Hematopoietic multipotent progenitor cell treated with erythropoietin and hydrocortisone succinate and interleukin-3 and kit ligand, for 6 days (in vitro differentiated cells): ENCODE measurements at places on chromosomes 3 and 15.

DNA sequence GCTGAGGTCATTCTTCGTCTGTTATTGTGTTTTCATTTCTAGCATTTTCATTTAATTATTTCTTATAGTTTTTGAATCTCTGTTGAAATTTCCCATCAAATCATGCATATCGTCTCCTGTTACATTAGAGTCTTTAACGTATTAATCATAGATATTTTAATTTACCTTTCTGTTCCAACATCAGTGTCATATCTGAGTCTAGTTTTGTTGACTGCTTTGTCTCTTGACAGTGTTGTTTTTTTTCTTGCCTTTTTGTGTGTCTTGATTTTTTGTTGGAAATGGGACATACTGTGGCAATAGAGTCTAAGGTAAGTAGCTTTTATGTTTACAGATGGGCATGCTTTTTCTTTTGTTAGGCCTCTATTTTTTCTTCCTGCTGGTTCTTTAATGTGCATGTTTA is 286.8 kb upstream of the THRB start:
- no peak for DNase-seq

GRCh38 chr15:76235186-76235826 is 76.0 kb downstream of the ETFA start:
- peak; percentile 75 for DNase-seq

GRCh38 chr3:81713031-81713430 is 48.4 kb downstream of the GBE1 start:
- no peak for DNase-seq

- DNase-seq, result no peak
Measured at GRCh38 chr3:196284396-196284795, 3.1 kb downstream of the PCYT1A start.

DNA sequence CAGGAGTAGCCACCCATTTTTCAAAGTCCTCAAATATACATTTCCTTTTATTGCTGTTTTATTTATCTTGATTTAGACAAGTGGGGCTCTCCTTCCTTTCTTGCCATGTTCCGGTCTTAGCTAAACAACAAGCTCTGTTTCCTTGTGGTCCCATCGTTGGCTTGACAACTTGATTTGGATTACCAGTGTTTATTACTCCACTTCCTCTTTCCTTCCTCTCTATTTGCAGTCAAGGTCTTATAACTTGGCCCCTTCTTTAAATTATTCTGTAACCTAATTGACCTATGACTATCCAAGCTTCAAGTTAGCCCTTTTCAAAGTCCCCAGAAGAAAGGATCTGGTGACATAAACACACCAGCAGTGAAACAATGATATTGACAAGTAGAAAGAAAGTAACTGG is 130.6 kb upstream of the STT3B start:
- DNase-seq, result peak; percentile 45

DNA sequence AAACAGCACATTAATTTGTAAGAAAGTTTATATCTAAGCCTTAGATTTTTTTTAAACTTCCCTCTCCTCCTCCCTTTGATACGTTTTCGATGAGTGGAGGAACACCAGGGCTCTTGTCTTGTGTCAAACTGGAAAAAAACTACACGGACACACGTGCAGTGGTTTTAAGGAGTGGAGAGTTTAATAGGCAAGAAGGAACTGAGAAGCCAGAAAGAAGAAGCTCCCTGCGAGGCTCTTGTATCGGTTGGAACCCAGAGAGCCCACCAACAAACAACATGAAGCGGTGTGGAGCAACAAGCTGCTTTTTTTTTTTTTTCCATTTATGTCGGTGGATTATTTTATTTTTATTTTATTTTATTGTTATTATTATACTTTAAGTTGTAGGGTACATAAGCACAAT is 18.6 kb downstream of the NDUFB4 start:
- DNase-seq, result no peak

DNA sequence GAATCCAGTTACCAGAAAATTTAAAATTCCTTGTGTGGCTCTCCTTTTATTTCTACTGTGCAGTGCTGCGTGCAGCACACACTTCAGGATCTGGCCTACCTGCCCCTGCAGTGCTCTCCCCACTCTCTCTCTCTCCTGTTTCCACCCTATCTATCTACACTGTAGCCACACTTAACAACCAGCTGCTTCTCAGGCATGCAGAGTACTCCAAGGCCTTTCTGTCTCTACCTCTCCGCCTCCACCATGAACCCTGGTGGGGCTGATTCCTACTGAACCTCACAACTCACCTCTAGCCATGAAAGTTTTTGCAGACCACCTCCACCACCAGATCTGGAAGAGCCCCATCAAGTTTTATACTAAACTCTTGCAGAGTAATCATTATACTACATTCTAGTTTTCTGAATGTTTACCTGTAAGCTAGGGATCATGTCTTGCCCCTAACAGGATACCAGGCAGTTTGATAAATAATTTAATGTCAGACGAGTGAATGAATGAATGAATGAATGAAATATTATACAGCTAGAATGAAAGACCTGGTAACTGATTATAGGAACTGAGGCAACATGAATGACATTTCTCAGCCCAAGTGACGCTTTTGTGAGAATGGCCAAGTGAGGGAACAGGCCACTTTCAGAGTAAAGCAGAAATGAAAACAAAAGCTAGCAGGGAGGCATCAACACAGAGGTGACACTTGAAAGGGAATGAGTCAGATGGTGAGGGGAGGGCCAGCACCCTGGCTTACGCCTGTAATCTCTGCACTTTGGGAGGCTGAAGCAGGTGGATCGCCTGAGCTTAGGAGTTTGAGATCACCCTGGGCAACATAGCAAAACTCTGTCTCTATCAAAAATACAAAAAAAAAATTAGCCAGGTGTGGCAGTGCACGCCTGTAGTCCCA is 363.5 kb downstream of the FOXP1 start:
- no peak for DNase-seq

GRCh38 chr3:52620580-52620979 is 65.1 kb downstream of the PBRM1 start:
- no peak for DNase-seq

DNA sequence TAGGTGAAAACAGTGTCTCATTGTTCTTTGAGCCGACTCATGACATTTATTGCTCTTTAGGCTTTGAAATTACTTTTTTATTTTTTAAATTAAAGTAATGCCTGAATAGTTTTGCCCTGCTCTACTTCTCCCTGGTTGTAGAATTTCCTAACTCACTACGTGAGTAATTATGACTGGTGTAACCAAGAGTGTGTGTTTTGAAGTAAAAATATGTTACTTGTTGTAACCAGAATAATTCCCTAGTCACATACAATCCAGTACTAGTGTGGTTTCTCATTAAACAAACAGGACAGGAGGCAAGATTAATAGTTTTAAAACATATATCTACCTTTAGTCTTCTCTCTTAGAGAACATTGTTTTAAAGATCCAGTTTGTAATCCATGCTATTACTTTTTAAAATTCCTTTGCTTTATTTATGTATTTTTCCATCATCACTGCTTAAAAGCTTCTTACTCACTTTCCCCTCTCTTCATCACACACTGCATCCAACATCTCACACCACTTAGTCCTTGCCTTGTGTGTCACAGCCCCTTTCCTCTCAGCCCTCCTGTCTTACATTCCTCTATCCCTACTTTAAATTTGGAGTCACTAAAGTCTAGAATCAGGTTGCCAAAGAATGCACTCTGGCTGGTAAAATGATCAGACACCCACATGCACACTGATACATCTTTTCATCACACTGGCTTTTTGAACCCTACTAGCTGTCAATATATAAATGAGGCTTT is 219.7 kb downstream of the WNT5A start:
- no peak for DNase-seq

DNA sequence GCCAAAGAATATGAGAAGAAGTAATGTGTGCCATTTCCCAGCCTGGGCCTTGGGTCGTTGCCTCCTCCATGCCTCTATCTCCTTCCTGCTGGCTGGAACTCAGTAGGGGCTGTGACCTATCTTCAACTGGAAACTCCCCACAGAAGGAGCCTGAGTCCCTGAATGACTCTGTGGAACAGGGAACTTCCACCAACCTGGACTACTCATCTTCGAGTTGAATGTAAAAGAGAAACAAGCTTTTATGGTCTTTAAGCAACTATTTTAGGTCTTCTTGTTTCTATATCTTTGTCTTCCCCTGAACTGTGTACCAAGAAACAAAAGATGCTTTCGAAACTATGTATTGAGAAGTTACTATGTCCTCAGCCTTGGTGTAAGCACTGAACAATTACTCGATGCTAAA is 355.3 kb upstream of the NR2F2 start:
- DNase-seq, result no peak

DNA sequence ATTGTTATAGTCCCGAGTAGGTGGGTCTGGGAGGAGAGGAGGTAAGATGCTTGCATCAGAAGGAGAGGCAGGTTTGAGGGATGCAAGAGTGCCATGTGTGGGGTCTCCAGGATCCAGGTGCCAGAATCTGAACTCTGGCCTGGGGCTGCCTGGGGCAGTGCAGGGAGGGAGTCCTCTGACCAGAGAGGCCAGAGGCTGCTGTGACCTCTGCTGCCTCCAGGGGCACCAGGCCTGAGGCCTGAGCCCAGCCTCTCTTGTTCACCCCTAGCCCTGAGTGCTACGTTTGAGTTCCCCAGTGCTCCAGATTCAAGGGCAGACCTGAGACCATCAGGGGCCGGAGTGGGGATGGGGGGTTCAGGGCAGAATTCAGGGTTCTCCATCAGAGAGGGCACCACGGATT is 7.4 kb downstream of the SLC38A3 start:
- no peak for DNase-seq

GRCh38 chr15:57624730-57625129 is 33.0 kb downstream of the MYZAP start:
- DNase-seq, result no peak

DNA sequence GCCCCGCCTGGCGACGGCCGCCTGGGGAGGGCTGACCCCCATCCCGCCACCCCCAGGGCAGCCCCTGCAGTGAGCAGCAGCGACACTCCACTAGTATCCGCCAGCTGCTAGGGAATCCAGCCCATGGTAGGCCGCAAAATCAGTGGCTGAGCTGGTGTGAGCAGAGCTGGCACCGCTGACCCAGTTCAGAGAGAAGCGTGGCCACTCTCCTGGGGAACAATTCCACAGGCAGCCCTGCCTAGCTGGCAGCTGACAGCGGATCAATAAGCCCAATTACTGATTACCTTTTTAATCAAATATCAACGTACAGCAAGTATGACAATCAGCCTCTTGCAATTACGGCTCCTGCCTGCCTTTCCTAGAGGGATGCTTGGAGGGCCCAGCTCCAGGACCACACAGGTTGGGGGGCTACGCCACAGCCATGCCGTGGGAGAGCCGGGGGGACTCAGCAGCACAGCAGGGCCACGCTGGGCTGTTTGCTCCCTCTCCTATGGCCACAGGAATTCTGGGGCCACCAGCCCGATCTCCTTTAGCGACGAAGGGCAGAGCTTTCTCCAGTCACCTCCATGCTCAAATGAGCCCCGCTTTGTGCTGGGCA is 13.9 kb downstream of the DNAJB8 start:
- no peak for DNase-seq

DNA sequence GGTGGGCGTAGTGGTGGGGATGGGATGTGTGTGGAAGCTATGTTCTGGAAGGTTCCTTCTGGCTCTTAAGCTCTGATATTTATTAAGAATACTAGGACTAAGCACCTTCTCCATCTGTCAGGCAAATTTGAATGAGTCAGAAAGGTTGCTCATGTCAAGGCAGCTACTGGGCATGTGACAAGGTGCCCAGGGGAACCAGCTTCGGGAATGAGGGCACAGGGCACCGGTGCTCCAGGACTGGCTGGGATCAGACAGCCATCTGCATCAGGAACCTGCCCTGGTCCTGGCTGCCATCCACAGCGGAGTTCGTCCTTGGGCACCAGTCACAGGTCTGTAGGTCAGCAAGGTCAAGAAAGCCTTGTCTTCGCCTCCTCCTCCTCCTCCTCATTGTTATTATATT is 32.5 kb downstream of the CA12 start:
- no peak for DNase-seq

- DNase-seq, result peak; percentile 6
Measured at GRCh38 chr3:45907769-45908705, 21.7 kb downstream of the CCR9 start.

DNA sequence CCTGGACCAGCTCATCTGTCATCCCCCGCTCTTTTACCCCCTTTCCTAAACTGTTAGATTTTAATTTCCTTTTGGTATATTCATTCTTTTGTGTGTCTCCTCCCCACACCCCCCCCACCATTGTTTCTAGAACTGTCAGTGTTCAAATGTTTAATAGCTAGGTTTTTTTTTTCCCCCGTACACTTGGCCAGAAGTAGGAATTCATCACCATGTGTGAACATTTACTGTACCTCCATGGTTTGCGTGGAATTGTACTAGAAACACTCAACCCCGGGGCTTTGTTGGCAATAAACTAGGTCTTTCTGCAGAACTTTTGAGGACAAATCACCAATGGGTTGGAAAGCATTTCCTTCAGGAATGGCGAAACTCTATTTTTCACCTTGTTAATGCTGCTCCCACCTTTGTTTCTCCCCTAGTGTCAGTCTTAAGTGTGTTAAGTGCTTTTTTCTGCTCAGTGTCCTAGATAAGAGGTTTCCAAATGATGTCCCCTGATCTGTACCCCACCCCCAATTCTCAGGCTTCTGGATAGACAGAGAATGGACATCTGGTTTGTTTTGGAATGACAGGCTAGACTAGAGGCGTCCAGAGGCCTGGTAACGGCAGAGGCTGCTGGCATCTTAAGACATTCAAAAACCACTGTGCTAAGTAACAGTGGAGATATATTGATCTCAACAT is 76.8 kb downstream of the SMAD3 start:
- DNase-seq, result no peak

GRCh38 chr3:71521940-71522876 is 61.3 kb downstream of the FOXP1 start:
- peak; percentile 30 for DNase-seq

DNA sequence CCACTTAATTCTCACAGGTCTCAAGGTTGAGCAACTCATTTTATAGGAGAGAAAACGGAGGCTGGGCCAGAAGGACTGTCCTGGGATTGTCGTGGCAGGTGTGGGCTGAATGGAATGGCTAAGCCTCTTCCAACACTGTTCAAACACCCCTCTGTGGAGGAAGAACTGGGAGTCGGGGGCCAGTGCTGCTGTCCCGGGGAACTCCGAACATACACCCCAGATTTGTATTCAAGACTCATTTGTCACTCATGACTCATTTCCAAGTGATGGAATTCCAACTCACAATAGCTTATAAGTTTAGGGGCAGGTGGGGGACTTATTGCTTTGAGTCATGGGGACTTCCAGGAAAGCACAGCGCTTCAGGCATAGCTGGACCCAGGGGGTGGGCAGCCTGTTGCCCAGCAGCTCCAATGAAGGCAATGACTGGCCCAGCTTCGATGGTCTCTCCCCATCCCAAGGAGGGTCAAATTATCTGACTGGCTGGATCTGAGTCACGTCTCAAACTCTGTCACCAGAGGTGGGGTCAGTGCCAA is 72.5 kb downstream of the TM2D3 start:
- DNase-seq, result no peak

- DNase-seq, result no peak
Measured at GRCh38 chr3:166243511-166243910, 406.3 kb upstream of the BCHE start.

DNA sequence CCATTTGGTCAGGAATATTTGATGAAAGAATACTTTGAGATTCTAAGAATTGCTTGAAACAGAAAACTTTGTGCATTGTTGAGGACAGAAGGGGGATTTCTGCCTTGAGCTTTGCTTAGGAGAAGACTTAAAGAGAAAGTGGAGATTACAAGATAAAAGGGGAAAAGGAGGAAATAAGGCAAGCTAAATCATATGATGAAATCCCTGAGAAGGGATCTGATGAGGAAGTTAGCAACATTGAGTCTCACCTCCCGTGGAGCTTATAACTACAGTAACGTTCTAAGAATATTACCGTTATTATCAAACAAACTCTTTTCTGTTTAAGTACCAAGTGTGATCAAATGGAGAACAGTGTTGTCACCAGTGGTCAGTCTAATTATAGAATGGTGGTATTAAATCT is 414.7 kb upstream of the NAALADL2 start:
- DNase-seq, result peak; percentile 30
